ENCODE measurements at places on chromosomes 16 and 17. TPM values are rescaled to one million over a fixed set of nuclear protein-coding genes. Genes with fewer than 3 reads are reported as not detected.

CX3CL1 gene
- total RNA-seq: not detected

TLCD1 gene
- not detected for total RNA-seq

KRT26 gene
- total RNA-seq: not detected

HS3ST3B1 gene
- total RNA-seq: 11.7 TPM

CRYBA1 gene
- not detected for total RNA-seq

ALOX12 gene
- total RNA-seq: not detected

C1QTNF1 gene
- 0.10 TPM for total RNA-seq

ALDH3A1 gene
- not detected for total RNA-seq

SALL1 gene
- not detected for total RNA-seq

DNA sequence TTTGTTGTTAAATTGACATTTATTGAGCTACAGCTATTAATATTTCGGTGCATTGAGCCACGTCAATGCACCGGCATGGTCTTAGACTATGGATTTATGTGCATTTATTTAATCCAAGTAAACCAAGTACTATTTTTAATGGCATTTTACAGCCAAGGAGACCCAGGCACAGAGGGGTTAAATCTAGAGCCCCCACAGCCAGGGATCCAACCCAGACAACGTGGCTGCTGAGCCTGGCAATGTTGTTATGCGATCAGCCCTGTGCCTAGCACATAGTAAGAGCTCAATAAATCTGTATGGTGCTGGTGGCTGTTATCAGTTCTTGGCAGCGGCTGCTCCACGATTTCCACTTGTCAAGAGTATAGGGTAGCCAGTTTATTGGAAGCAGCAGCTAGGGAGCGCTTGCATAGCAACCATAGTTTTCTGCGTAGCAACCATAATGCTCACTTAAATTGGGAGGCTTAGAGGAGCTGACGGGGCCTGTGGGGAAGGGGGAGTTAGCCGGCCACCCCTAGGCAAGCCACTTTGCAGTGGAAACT lies 541 bp upstream of the RBBP6 start:
- DNase-seq: no peak

DNA sequence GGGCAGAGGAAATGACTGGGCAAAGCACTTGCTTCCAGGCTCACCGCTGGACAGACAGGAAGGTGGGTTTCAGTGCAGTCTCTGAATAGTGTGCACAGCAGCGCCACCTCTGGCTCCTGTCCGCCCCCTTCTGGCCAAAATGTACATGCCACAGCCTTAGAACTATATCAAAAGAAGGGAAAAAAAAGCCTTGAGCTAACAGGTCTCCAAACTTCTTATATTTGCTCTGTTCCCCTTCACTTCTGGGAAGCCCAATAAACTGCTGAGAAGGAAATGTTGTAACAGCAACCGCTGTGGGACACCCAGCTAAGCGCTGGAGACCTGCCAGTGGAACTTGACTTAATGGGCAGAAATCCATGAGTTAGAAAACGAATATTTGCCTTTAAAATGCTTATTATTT lies 17.5 kb downstream of the COG7 start:
- peak; percentile 59 for DNase-seq

GRCh38 chr17:72702136-72702735 lies 390.3 kb downstream of the SLC39A11 start:
- DNase-seq: no peak

DNA sequence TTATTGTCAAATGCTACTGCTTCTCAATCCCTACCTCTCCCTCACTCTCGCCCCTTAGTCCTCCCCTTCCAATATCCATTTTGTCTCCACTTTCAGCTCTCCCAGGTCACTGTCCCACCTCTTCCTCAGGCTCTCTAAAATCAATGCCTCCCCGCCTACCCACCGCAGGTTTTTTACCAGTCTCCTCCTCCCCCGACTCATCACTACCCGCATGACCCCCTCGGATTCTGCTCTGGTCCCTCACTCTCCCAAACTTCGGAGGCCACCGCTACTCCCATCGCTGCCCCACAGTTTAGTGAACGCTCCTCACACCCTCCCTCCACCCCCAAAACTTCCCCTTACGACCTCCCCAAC lies 513 bp downstream of the CRLF3 start:
- DNase-seq: no peak

- DNase-seq: no peak
Observed at GRCh38 chr16:87173294-87173893, 143.8 kb downstream of the C16orf95 start.

- no peak for DNase-seq
Observed at GRCh38 chr17:77304746-77305473, 164.1 kb downstream of the SEC14L1 start.

- no peak for DNase-seq
Observed at GRCh38 chr16:5422643-5423496, 325.3 kb upstream of the EEF2KMT start.

GRCh38 chr17:61280338-61280737 lies 119.3 kb upstream of the TBX2 start:
- DNase-seq: no peak

GRCh38 chr16:83737729-83738354 lies 69.9 kb upstream of the HSBP1 start:
- DNase-seq: no peak

DNA sequence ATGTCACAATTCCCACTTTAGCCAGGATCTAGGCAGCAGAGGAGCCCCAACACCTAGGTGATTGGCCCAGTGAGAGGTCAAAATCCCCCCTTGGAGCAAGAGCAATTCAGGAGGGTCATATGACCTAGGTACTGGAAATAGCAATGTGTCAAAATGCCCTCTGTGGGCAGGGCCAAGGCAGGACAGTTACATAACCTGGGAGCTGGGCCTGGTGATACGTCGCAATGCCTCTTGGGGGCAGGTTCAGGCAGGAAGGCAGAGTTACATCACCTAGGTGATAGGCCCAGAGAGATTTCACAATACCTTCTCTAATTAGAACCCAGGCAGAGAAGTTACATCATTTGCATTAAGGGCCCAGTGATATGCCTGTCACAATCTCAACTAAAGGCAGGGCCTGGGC lies 1906.3 kb downstream of the TP53TG3F start:
- no peak for DNase-seq

DNA sequence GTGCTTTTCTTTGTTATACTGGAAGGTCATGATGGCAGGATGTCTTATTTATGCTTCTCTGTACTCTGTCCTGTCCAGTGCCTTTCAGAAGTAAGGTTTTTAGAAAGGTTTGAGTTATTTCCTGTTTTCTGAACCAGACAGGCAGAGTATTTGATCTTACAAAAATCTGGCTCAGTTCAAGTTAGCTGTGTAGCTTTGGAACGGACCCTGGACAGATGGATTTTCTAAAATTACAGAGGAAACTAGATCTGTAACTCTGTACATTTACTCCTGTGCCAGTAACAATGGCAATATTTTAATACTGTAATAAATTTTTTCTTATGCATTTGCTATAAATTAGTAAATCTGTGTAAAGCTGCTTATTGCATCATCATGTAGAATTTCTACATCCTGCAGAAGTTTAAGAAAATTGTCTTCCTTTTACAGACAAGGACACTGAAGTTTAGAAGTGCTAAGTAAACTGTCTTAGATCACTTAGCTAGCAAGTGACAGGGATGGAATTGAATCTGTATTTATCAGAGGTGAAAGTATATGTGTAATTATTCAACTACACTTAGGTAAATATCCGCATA lies 347.6 kb downstream of the WWOX start:
- DNase-seq: no peak

DNA sequence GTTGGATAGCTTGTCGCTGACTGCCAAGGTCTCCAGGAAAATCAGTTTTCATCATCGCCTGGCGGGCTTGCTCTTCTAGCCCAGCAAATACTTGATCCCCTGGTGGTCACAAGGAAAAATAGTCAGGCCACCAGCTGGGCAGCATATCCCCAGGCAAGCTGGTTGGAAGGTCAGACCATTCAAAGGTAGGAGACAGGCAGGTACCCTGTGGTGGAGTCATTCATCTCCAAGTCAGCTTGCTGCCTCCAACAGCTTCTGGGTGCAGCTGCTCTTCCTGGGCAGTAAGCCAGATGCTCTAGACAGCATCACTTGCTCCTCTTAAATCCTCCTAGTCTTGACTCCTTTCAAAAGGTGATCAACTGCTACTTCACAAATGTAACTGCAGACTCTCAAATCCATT lies 16.0 kb downstream of the ZNF821 start:
- DNase-seq: no peak

- DNase-seq: no peak
Observed at GRCh38 chr16:19046062-19046461, 21.4 kb upstream of the COQ7 start.

DNA sequence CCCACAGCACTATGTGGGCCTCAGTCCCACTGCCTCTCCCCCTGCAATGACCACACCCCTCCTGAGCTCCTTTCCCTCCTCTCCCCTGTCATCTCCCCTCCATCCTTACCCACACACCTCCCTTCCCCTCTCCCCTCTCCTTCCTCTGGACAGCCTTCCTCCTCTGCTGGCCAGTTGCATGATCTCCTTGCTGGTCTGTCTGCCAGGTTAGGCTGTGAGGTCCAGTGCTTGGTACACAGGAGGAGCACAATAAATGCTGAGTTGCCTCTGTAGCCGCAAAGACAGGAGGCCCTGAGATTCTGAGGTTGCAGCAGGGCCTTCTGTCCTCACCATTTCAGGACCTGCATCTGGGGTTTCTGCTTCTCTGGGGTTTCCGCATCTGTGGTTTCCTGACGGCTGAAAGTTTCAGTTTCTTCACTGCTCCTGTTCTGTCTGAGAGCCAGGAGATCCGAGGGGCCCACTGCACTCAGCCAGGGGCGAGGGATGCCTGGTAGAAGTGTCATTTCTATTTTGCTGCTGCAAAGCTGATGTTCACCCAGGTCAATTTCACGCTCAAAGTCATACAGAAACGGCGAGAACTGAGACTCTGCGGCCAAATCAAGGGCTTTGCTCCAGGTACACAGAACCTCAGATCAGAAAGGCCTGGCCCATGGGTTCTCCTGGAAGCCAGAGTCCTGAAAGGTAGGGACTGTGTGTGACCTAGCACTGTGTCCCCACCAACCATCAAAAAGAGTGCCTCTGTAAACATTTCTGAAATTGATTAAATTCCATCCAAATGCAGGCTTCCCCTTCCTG lies 4.6 kb upstream of the SLC12A3 start:
- DNase-seq: peak; percentile 60

DNA sequence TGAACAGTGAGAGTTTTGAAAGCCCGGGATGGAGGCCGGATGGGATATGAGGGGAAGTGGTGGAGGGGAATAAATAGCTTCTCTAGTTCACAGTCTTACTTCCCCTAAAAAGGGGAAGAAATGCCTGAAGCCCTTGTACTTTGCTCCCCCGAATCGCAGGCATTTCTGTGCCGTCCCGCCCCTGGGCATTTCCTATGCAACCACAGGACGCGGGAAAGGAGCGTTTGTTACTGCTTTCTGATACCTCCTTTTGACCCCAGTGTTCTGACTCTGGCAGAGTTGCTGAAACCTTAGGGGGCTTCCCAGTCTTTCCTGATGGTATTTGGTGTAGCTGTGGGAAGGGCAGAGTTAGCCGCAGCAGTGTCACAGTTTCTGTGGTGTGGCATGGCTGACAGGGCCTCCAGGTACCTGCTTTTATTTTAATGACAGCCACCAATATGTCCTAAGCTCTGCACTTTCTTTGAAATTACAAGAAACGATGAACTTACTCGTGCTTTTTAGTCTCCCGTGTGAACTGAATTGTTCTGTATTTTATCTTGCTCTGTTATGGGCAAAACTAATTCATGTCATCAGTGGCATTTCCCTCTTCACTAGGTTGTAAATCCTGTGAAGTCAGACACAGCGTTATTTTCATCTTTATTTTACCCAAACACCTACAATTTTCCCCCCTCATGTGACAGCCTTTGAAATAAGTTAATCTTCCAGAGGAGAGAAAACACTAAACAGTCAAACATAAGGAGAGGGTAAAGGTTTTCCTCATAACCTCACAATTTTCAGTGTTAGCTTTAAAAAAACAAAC lies 27.1 kb downstream of the USP10 start:
- DNase-seq: no peak

DNA sequence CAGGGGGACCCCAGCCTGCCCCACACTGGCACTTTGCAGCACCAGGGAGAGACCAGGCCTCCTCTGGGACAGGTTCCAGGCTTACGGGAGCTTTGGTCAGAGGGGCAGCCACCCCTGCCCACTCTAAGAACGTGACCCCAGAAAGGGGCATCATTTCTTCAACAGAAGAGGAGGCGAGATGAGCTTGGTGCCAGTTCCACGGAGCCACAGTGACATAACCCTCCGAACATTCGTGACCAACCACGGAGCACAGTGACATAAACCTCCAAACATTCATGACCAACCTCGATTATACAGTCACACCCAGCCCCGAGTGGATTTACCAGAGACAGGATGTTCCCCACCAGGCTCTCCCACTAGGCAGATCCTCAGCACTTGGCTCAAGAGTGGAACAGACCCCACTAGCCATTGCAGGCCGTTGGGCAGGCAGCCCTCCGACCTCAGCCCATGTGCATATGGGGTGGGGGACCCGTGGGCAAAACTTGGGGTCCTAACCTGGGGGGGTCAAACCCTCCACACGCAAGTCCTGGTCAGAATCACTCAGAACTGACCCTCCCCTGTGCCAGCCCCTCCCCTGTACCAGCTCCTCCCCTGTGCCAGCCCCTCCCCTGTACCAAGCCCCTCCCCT lies 112.9 kb downstream of the METRNL start:
- no peak for DNase-seq

- DNase-seq: no peak
Observed at GRCh38 chr16:1781254-1781653, 1.1 kb downstream of the SPSB3 start.

GRCh38 chr16:63061319-63061718 lies 1025.1 kb upstream of the CDH8 start:
- DNase-seq: no peak

GRCh38 chr16:79728048-79728922 lies 127.7 kb upstream of the MAF start:
- no peak for DNase-seq

DNA sequence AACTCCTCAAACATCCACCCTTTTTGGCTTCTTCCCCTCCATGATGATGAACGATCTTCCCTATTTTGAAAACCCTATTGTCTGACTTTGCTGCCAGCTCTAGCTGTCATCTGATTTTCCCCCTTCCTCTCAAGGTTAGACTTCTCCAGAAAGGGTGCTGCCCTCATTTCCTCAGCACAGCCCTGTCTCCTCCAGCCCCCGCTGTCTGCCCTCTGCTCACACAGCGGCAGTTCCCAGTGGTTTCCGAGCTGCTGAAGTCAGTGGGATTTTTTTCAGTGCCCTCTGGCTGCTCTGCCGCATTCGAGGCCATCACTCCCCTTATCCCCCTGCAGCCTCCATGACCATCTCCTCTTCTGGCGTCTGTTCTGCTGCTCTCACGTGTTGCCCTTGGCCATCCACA lies 26.6 kb upstream of the C17orf107 start:
- no peak for DNase-seq

- no peak for DNase-seq
Observed at GRCh38 chr17:19744492-19744891, 3.6 kb downstream of the ALDH3A1 start.

DNA sequence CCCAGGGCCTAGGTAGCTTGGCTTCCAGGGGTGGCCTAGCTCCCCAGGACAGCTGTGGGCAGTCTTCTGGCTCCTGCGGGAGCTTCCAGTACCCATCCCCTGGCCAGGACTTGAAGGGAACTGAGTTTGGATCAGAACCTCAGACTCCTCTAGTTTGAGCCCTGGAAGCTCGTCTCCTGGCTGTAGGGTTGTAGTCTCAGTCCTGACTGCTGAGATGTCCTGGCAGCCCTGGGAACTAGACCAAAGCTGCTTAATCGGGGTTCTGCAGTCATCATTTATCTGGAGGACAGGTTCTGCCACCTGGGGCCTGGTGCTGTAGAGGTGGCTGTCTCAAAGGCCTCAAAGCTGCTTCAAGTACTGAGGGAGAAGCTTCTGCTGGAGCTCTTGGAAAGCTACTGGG lies 163.7 kb downstream of the WSCD1 start:
- no peak for DNase-seq

Data from naive thymus-derived CD4-positive, alpha-beta T cell (primary cell).